ENCODE measurements at places on chromosomes 11 and 22. TPM values are rescaled to one million over a fixed set of nuclear protein-coding genes. Genes with fewer than 3 reads are reported as not detected.

The MSANTD4 gene
- 22.6 TPM for total RNA-seq

The OR2AG1 gene
- not detected for total RNA-seq

The MS4A4A gene
- total RNA-seq = not detected

- no peak for DNase-seq
Measured at GRCh38 chr22:29308148-29308790, 1.8 kb downstream of the GAS2L1 start.

The TPH1 gene
- not detected for total RNA-seq

- no peak for DNase-seq
Measured at GRCh38 chr11:83970061-83970671, 684.0 kb upstream of the CCDC90B start.

DNA sequence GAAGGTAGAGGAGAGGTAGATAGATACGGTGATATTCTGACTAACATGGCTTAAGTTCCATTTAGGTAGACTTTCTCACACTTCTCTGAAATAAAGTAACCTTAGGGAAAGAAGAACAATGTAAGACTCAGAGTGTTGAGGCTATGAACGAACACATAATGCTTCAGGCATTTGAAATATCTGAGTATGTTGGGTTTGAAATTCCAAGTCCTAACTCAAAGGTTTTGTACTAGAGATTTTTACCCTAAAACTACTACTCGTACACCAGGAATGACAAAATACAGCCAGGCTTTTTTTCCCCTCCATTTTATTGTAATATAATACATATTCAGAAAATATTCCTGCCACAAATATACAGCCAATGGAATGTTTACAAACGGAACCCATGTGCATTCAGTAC is 592.6 kb downstream of the ETS1 start:
- peak; percentile 71 for DNase-seq

GRCh38 chr22:41846268-41846987 is 13.5 kb downstream of the SREBF2 start:
- no peak for DNase-seq

- peak; percentile 24 for DNase-seq
Measured at GRCh38 chr22:16989915-16990314, 18.1 kb downstream of the GAB4 start.

The OR2D3 gene
- not detected for total RNA-seq

The DEUP1 gene
- total RNA-seq = not detected

GRCh38 chr11:23315286-23315685 is 455.0 kb upstream of the CCDC179 start:
- no peak for DNase-seq

The TRIM5 gene
- 10.7 TPM for total RNA-seq

GRCh38 chr11:85941380-85941973 is 86.3 kb downstream of the CCDC83 start:
- peak; percentile 71 for DNase-seq

DNA sequence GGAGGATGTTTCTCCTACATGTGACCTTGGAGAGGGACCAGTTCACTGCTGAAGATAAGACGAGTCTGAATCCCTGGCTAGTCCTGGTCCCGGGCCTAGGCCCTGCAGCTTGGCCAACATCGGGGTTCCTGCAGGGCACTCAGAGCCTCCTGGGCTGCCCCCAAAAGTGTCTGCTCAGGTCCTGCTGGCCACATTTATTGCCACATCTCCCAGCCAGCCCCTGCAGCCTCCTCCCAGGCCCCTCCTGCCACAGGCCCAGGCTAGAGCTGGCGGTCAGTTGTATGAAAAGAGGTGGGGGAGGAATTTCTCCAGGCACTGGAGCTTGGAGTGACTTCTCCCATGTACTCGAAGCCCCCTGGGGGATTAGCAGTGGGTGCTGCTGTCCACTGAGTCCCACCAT is 56.5 kb upstream of the PPARA start:
- no peak for DNase-seq

GRCh38 chr11:113908098-113908497 is 3.5 kb downstream of the HTR3B start:
- DNase-seq = no peak

DNA sequence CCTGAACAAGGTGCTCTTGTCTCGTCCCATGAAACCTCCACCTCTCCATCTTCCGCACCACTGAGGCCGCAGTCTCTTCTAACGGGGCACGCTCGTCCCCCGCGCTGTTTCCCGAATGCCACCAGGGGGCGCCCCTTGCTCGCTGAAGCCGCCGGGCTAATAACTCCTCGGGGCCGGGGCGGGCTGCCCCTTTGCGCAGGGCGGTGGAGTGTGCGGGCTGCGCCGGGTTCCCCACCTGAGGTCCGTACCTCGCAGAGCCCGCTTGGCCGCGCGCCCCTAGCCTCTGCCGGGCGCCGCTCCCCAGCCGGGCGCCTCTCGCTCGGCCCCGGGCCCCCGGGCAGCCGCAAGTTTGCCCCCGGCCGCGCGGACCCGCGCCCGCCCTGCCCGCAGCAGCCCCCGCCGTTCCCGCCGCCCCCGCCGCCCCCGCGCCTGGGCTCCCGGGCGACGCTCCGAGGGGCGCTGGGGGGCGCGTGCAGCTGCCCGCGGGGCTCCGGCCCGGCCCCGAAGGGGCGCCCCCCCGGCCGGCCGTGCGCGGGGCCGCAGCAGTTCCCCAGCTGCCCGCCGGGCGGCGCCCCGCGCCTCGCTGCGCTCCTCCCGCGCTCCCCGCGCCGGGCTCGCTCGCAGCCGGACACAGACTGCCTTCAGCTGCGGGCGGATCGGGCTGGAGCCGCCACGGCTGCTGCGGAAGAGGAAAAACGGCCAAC is at the start of gene GRIK4:
Gene GRIK4 (plus strand): TSS at position 633 of the 704 bp plus-strand sequence. CDS start 148,571 bp downstream, outside the sequence.
- peak; percentile 89 for DNase-seq

DNA sequence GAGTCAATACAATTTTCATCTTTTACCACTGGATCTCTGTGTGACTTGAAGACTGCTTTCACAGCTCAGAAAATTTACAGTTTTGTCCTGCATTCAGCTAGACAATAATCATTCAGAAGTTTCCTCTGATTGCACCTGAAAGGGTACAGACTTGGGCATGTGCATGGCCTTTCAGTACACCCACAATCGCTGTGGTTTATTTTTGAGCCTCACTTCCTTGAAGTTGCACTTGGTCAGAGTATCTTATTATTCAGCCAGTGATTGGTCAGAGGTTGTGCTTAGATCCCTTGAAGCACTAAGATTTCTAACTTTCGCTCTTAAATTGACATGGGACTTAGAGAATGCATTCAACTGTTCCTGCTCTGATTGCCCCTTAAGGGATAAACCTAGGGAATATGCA is 508.2 kb downstream of the FAM181B start:
- no peak for DNase-seq

The GAL3ST1 gene
- total RNA-seq = not detected

The MYEOV gene
- total RNA-seq = 0.63 TPM

The CCDC116 gene
- 0.54 TPM for total RNA-seq

The SOX6 gene
- total RNA-seq = not detected

DNA sequence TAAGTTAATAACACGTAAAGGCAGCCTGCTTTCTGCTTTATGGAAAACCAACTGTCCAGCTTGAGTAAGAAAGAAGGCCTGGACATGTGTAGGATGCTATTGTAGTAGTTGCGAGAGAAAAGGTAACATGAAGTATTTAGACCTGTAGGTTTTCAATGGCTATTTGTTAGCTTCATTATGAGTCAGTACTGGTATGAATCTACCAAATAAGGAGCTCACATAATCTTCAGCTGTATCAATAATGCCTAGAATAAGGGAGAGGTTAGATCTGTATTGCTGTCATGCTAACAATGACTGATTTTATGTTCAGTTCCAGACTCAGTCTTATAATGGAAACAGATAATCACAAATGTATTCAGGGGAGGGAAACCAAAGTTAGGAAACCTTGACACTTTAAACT is 550.3 kb downstream of the CNTN5 start:
- DNase-seq = no peak

DNA sequence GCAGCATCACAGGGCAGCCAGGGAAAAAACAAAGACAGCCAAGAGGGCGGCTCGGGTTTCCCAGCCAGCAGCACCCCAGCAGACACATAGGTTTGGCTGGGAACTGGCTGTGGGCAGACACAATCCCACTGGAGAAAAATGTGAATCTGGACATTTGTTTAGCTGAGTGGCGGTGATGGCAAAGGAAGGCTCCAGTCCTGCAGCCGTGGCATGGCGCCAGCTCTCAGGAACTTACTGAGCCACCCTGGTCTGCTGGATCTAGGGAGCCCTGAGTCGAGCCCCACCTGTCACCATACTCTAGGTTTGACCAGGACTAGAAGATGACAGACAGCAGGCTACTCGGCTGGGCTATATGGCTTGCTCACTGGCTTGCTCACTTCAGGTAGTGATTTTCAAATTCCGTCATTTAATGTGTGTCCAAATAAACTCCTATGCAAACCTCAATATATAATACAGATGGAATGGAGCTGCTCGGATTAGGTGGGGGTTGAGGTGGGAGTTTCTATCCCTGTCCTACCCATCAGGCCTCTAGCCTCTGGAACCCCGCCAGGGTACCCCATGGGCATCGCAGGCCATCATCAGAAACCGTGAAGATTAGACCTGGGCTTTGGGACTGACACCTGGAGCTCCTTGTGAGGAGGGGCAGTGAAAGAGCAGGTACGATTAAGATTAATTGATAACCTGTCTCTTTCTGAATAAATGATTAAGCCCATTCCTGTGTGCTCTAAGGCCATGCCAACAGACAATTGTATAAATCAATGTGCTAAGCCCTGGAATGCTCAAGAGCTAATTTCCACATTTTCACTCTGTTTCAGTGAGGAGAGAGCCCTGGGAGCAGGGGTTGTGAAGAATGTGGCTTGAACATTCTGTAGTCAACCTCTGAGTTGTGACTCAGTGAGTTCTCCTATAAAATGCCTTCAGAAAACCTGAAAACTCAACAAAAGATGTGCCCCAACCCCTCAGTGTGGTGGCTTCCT is 42.5 kb downstream of the GALNT18 start:
- DNase-seq = no peak
